Activated T-cell treated with anti-CD3 and anti-CD28 coated beads, Interleukin-2, amount 50 U/mL, for 48 hours (primary cell): ENCODE measurements at places on chromosomes 2 and 18.

DNA sequence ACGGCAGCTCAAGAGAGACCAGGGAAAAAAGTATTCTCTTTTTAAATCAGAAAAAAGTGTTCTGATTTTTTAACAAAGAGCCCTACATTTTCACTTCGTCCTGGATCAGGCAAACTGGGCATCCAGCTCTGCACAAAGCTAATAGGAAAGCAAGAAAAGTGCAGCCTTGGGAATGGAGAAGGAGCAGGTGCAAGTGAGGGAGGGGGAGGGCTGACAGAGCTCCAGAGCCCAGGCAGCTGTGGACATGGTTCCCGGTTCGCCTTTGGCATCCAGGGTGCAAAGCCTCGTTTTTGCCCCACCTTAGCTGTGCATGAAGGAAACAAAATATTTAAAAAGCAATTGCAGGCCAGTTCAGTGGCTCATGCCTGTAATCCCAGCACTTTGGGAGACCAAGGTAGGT is 82.2 kb downstream of the FAM124B start:
- DNase-seq, result no peak

- no peak for DNase-seq
These were observed 298.4 kb upstream of the HS6ST1 start for GRCh38 chr2:128617029-128617590.

- DNase-seq, result no peak
These were observed 240.2 kb downstream of the TGIF1 start for GRCh38 chr18:3689986-3690763.

- DNase-seq, result no peak
These were observed 168.3 kb downstream of the UXS1 start for GRCh38 chr2:106025796-106026195.

GRCh38 chr2:28650266-28650584 is 101.4 kb upstream of the PPP1CB start:
- DNase-seq, result no peak

- DNase-seq, result no peak
These were observed 39.5 kb downstream of the SFXN5 start for GRCh38 chr2:73031725-73032701.

- peak; percentile 76 for DNase-seq
These were observed 4.3 kb downstream of the RAX start for GRCh38 chr18:59268721-59269562.

- no peak for DNase-seq
These were observed 34.1 kb downstream of the NFATC1 start for GRCh38 chr18:79429785-79430281.

- DNase-seq, result no peak
These were observed 125.1 kb downstream of the PMAIP1 start for GRCh38 chr18:60024857-60025256.

DNA sequence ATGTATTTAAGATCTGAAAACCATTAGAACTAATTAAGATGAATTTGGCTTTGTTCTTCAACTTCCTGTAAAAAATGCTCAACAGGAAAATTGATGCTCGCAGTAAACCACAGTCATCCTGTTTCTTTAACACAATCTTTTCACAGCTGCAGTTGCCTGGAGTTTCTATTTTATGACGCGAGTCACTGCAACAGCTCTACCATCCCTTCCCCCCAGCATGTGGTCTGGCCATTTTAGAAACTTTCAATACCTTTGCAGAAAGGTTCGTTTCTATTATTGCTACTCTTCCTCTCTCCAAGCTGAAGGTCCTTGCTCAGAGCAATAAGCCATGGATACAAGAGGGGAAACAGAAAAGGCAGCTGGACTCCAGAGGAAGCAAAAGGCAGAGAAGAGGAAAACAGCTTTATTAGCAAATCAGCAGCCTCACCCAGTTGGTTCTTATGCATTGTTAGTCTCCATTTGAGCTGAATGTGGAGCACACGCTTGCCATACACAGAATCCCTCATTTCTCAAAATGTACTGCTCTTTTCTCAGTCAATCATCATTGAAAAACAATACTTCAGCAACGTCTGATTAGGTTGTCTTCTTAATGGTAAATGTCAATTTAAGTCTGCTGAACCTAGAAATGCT is 3.9 kb downstream of the WIPF1 start:
- DNase-seq, result peak; percentile 63

GRCh38 chr2:128726911-128727310 is 408.2 kb upstream of the HS6ST1 start:
- DNase-seq, result no peak

GRCh38 chr2:145123606-145124005 is 603.7 kb upstream of the ZEB2 start:
- no peak for DNase-seq

GRCh38 chr18:58772161-58772560 is 92.5 kb upstream of the ZNF532 start:
- no peak for DNase-seq

DNA sequence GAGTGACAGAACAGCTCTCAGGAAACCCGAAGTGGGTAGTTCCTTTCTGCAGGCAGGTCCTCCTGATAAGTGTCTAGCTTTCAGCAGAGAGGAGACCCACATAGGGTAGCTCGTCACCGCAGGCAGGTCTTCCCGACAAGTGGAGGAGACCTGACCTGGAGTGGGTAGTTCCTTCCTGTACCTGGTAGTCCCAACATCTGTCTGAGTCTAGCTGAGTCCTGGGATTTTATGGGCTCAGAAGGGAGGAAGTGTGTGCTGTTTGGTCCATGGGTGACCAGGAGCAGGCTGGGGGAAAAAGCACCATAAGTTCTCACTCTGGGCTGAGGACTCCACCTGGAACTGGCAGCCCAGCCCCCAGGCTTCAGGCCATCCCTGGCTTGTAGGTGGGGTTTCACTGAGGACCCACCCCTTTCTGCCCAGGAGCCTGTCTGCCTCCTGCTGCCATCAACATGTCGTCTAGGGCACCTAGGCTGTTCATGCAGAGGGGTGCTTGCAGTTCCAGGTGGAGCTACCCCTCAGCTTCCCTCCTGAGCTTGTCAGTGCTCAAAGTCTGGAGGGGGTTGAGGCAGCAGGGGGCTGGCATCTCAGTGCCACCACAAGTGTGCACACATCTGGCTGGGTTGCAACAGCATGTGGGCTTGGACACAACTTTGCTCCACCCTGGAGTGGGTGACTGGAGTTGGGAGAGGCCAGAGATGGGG is 9.4 kb downstream of the DYSF start:
- DNase-seq, result no peak

DNA sequence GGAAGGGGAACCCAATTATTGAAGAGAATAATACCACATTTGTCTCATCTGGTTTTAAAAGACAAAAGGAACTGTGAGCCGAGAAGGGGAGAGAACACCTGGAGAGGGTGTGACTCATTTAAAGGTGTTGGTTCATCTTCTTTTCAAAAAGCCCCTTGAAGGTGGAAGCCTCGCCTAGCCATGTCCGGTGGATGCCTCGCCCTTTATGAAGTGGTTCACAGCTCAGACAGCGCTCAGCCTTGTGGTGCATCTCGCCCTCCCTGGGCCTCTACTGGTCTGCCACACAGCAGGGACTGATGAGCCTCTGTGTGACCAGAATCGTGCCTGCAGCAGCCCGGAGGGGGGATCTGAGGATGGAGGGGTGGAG is 290.0 kb upstream of the CXCR4 start:
- no peak for DNase-seq

GRCh38 chr2:241135737-241136136 is 13.5 kb downstream of the PASK start:
- no peak for DNase-seq

- no peak for DNase-seq
These were observed 33.0 kb downstream of the FHOD3 start for GRCh38 chr18:36330435-36331052.

GRCh38 chr2:196959734-196960338 is 33.3 kb upstream of the PGAP1 start:
- no peak for DNase-seq

DNA sequence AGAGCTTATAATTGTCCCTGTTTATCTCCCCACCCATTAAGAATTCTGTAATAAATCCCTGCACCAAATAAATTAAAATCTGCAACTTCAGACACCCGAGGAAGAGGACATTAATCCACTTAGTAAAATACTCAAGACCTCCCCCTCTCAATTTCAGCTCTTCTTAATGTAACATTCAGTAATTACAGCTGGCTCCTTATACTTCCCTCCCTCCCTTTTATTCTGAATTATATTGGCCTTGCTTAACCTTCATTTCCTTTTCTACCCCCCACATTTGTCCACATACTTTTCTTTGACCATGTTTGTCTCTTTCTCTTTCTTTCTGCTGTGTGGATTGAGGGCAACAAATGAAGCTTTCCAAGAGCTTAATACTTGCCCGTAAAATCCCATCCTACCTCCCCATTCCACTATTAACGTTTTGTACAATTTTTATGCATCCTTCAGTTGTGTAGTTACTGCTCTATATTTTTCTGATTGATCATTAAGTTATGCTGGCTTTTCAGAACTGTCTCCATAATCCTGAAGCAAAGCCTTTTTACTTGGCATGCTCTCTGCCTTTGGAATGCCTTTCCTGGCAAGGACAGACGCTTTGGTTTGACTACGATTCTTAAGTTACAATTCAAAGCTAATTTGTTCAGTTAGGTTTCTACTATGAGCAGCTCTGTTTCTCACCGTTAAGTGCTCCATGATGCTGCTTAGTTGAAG is 580.1 kb downstream of the ZEB2 start:
- no peak for DNase-seq

- no peak for DNase-seq
These were observed 555.2 kb upstream of the KLHL29 start for GRCh38 chr2:22829791-22830190.

GRCh38 chr2:167749660-167750059 is 497.7 kb downstream of the STK39 start:
- no peak for DNase-seq

GRCh38 chr18:24987303-24988252 is 364.4 kb downstream of the ZNF521 start:
- no peak for DNase-seq

- DNase-seq, result no peak
These were observed 489.1 kb upstream of the SMIM21 start for GRCh38 chr18:75916624-75916982.

DNA sequence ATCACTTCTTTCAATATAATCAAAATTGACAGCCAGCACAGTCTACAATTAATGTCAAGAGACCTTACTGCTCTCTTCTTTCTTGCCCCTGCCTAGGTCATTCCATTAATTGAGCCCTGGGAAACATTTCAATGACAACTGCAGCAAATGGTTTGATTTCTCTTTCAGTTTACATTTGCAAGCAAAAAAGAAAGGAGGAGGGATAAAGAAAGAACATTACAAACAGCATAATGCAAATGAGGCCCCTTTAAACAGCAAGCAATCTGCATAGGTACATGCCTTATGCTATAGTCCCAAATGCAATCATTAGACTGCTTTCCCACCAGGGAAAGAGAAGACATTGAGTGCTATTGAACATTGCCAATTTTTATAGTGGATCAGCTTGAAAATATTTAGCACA is 655.0 kb upstream of the CDH2 start:
- no peak for DNase-seq

DNA sequence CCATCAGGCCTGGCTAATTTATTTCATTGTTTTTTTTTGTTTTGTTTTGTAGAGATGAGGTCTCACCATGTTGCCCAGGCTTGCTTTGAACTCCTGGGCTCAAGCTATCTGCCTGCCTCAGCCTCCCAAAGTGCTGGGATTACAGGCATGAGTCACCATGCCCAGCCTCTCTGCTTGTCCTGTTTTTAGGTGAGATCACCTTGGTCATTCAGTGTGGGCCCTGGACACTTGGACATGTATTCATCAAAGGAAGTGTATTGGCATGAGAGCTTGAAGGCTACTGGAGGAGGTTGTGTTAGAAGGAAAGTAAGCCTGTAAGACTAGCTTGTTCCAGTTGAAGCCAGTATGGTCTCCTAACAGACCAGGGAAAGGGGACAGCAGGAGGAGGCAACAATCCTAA is 229.2 kb upstream of the RGPD4 start:
- DNase-seq, result no peak

DNA sequence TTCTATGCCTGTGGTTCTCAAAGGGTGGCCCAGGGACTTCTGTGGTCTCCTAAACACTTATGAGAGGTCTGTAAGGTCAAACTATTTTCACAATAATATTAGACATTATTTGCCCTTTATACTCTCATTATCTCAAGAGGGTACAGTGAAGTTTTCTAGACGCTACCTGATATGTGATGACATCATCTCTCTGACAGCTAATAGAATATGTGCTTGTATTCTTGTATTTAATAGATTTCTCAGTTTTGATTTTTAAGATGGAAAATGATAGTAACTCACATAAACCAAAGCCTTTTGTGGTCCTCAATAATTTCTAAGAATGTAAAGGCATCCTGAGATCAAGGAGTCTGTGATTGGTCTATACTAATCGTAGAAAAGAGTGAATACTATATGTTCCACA is 265.1 kb downstream of the ZNF521 start:
- no peak for DNase-seq

DNA sequence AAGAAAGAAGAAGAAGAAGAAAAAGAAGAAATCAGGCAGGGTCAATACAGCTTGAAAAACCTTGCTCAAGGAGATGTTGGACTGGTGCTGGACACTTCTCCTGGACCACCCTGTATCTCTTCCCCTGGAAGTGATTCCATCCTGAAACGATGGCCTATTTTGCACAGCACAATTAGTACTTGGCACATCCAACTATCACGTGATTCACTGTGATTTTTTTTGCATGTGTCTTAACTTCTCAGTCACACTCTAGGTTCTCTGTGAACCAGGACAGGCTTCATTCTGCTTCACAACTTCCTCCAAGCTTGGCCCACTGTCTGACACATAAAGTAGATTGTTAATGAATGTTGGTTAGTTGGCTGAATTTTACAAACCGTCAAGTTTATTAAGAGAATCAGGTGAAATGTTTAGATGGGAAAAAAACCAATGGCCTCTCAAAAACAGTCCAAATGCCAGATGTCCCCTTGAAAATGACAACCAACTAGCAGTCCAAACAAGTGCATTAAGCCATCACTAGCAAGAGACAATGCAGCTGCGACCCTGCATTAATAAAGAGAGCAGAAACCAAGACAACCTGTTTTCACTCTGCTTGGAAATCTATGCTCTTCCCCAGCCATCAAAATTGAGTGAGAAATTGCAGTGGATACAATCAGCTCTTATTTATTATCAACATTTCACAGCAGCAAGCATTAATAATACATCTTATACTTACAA is 300.0 kb upstream of the CHAC2 start:
- no peak for DNase-seq

- no peak for DNase-seq
These were observed 24.1 kb upstream of the APOB start for GRCh38 chr2:21067859-21068537.

GRCh38 chr2:27762951-27763906 is 8.3 kb upstream of the MRPL33 start:
- no peak for DNase-seq
